GM12865 (cell line): ENCODE measurements at places on chromosomes 3 and 15.
A peak's percentile ranks its signal among the peaks of the same experiment; 100 is the strongest.

- DNase-seq = no peak
These were observed 87.4 kb downstream of the THSD4 start for GRCh38 chr15:71202712-71203111.

GRCh38 chr3:170205302-170205701 is 16.9 kb upstream of the PRKCI start:
- DNase-seq = peak; percentile 54

DNA sequence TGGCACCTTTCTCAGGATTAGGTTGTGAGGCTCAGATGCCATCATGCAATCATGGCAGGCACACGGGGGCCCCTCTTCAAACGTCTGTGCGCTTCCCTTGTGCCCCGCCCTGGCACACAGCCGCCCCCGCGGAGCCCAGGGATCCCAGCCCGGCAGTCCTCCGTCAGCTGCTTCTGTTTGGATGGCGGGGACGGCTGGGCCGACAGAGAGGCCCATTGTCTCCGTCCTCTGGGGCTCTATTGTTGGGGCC is 849 bp upstream of the HDAC11 start:
- no peak for DNase-seq

DNA sequence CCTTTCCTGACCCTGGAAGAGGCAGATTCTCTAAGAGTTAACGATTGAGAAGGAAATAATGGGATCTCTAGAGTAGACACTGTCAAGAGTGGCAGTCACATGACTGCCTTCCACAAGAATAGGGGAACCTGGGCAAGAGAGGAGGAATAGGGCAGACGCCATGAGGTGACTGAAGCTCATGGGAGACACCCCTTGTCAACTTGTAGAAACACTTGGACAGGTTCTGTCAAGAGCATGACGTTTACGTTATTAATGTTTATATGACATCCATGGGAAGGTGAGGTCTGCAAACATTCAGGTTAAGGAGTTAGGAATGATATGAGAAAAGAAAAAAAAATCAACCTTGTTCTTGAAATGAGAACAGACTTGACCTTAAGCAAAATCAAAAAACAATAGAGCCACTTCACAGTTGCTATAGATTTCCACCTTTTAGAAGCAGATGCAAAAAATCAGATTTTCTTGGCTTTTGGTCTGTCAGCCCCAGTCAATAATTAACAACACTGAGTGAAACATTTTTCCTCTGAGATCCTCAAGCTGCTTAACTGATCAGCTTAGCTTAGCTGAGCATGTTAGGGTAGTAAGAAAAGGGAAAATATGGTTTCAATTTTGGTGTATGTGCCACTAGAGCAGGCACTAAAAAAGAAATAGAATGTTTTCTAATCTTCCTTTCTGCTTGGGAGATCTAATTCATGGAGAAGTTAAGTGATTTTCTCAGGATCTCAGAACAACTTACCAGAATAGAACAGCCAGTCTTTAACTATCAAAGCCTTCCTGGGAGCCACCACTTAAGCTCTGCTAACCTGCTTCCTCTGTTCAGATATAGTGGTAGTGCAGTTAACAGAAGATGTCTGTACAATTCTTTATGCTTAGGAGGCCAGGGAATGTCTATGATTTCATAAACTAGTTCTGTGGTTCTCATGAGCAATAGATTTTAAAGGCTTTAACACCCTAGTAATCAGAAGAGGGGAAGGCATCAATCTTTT is 116.9 kb downstream of the B3GALNT1 start:
- no peak for DNase-seq

GRCh38 chr3:114506591-114507300 is 212.9 kb downstream of the TIGIT start:
- DNase-seq = no peak

DNA sequence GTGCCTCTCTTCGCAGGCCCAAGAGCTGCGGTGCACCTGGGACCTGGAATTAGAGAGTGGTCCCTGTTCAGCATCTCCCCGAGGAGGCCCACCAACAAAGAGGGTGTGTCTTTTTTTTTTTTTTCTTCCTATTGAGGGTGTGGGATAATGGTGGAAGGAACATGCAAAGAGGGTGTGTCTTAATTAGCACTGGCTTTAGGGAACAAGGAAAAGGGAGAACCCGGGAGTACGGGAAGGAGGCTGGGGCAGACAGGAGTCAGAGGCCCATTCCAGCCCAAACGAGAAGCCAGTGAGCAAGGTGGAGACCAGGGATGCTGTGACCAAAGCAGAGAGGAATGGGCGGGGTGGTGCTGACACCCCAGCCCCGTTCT is 429 bp upstream of the LOXL1 start:
- no peak for DNase-seq

GRCh38 chr3:53354945-53355498 is 7.7 kb upstream of the DCP1A start:
- no peak for DNase-seq

DNA sequence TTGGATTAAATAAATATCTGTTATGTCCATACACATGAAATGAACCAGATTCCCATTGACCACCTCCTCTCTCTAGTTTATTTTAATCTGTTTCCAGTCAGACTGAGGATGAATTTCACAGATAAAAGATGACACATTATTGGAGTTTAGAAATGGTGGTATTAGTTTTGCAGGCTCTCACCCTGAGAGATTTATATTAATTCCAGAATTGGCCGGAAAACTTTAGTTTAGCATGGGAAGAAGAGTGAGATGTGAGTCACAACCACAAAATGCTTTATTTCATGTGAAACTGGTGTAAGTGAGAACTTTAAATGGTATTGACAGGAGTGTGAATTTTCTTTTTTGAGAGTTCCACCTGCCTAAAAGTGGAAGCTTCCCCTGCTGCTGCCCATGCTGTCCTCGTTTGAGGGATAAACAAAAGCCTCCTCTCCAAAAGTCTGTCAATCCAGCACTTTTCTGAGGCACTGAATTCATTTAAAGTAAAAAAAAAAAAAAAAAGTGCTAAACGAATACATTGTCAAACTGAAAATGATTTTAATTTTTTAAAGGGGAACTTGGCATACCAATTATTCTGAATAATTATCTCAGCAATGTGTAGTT is 65.1 kb upstream of the EPHA3 start:
- no peak for DNase-seq

DNA sequence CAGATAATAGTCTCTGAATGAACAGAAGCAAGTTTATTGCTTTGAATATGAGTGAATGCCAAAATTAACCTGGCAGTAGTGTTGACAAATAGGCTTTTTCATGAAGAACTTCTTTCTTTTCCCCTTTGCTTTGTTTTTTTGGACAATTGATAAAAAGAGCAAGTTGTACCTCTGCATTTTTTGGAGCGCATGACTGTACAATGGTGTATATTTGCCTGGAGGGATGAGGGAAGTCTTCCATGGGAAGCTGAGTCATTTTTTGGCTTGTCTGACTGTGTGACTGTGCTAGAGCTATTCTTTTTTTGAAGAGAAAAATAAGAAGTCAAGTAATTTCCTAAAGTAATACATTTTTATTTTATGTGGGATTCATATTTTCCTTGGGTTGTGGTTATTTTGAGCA is 186.9 kb downstream of the KLHL25 start:
- DNase-seq = no peak

- DNase-seq = no peak
These were observed 474.1 kb downstream of the FOXP1 start for GRCh38 chr3:71109241-71109976.

DNA sequence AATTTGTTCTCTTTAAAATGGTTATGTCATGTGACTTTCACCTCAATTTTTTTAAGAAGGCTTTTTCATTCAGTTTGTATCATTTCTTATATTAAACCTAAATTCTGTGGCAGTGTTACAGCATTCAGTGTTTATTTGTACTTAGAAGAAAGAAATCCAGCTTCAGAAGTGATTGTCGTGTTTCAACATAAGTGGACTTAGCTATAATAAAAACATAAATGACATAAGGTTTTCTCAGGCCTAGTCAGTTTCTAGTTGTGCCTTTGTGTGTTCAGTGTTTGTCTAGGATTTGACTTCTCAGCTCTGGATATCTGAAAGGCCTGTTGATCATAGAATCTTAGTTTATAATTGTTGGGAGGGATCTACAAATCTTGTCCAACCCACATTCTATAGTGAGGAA is 80.5 kb downstream of the STT3B start:
- DNase-seq = no peak

- DNase-seq = peak; percentile 33
These were observed 39.6 kb downstream of the SCAPER start for GRCh38 chr15:76865548-76865991.

DNA sequence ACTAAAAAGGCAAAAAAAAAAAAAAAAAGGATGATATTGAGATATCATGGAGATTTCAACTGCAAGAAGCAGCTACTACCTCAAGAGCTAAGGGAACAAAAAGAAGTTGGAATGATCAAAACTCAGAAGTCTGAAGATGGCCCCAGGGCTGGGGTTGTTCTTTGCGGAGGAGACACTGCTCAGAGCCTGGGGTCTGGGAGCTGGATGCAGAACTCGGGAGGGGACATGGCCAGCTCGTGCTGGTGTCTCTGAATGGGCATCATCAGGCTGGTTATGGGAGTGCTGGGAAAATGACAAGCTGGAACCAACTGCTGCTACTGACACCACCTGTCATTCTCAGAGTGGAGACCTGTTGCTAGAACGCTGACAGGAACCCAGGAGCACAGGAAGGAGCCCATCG is 14.2 kb upstream of the ADIPOQ start:
- no peak for DNase-seq

DNA sequence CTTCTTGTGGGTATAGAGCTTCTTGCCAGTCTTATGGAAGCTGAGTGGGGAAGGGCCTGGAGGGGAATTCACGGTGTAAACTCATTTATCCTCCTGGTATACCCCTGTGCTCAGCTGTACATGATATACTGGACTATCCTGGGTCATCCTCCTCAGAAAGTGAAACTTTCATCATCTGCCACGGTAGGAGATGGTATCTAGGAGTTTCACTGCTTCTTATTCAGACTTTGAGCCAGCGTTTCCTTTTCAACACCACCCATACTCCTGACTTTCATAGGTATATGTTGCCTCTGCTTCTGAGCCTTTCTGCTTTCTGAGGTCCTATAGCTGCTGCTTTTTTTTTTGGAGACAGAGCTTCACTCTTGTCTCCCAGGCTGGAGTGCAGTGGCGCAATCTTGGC is 15.6 kb downstream of the SENP5 start:
- peak; percentile 59 for DNase-seq

DNA sequence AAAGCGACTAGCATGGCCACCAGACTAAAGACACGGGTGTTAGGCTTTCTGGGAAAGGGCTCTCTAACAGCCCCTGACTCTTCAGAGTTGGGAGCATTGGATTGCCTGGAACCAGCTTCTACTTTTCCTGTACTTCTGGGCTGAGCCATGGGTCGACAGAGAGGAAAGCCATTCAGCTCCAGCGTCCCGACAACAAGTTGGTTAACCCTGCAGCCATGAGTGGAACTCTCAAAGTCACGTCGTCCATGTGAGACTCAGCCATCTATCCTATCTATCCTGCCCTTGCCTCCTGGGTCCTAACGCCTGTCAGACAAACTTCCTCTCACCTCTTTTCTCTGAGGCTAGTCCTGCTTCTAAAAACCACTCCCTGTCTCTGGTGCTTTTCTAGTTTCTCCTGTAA is 32.6 kb upstream of the TBC1D5 start:
- no peak for DNase-seq

DNA sequence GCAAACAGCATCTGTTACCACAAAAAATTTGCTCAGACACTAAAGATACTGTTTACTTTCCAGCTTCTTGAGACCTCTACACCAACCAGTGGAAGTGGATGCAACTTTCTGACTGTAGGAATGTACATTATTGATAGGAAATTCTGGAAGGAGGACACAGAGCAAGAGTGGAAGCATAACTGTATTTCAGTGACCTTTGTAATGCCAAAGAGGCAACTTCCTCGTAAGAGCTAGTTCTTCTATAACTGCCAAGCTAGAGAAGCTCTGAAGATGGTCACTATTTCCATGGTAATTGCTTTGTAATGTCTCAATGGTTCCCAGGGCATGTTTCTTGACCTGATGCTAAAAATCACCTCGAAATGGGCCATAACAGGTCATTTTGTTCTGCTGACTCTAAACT is 96.3 kb upstream of the SLC2A2 start:
- DNase-seq = no peak

GRCh38 chr15:77040673-77041072 is 30.2 kb downstream of the TSPAN3 start:
- DNase-seq = no peak

DNA sequence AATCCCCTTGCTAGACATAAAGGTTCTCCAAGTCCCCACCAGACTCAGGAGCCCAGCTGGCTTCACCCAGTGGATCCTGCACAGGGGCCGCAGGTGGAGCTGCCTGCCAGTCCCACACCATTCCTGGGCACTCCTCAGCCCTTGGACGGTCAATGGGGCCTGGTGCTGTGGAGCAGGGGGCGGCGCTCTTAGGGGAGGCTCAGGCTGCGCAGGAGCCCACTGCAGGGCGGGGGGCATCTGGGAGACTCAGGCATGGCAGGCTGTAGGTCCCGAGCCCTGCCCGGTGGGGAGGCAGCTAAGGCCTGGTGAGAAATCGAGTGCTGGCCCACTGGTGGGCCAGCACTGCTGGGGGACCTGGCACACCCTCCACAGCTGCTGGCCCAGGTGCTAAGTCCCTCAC is 75.1 kb upstream of the TBC1D5 start:
- DNase-seq = no peak

- DNase-seq = peak; percentile 84
These were observed 302.2 kb upstream of the NR2E3 start for GRCh38 chr15:71508081-71508682.

GRCh38 chr15:60883691-60884640 is 345.1 kb downstream of the RORA start:
- no peak for DNase-seq

- no peak for DNase-seq
These were observed 725 bp downstream of the CHL1 start for GRCh38 chr3:197149-197827.

GRCh38 chr3:85780806-85781205 is 822.0 kb downstream of the CADM2 start:
- no peak for DNase-seq

DNA sequence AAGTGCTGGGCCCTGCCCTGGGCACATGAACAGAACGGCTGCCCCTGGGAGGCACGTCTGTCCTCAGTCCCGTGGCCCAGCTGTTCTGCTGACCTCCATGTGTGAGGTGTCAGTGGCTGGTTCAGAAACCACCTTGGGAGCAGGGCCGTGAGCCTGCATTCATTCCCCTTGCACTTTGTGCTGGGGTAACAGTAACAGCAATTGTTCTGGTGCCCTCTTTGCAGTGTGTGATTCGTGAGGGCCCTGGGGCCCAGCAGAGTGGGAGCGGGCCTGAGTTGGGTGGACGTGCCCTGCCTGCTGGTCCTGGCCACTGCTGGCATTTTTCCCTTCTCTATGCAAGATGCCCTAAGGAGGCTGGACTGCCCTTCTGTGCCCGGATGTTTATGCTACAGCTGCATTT is 50.4 kb upstream of the MYZAP start:
- no peak for DNase-seq

DNA sequence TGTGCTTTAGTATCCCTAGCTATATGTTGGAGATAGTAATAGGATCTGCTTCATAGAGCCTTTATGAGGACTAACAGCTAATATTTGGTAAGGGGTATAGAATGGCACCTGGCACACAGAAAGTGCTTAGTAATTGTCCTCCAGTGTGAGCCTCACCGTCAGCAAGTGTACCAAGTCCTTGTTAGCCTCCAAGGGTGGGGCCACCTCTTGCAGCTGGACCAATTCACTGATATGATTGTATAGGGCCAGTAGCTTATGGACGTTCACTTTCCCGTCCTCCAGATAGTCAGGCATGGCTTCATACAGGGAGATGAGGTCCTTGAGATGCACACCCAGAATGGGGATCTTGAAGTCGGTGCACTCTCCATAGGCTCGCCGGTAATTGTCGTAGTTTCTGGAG is 53.6 kb downstream of the FAM98B start:
- no peak for DNase-seq

GRCh38 chr15:52559575-52559974 is 9.3 kb downstream of the ARPP19 start:
- peak; percentile 57 for DNase-seq

- no peak for DNase-seq
These were observed 13.0 kb downstream of the CPN2 start for GRCh38 chr3:194337965-194338753.
